ENCODE measurements at places on chromosomes 5 and 9. TPM values are rescaled to one million over a fixed set of nuclear protein-coding genes. Genes with fewer than 3 reads are reported as not detected.

Gene KLF9
- polyA plus RNA-seq, result 4.8 TPM

Gene GHR
- not detected for polyA plus RNA-seq

Gene CTSV
- 0.19 TPM for polyA plus RNA-seq

Gene PCDHGB1
- not detected for polyA plus RNA-seq

Gene CEP120
- polyA plus RNA-seq, result 33.2 TPM

Gene LCN9
- not detected for polyA plus RNA-seq

Gene CEP72
- polyA plus RNA-seq, result 7.8 TPM

Gene ODF2
- 20.0 TPM for polyA plus RNA-seq

Gene SPINK13
- polyA plus RNA-seq, result not detected

Gene GCNT4
- polyA plus RNA-seq, result not detected

DNA sequence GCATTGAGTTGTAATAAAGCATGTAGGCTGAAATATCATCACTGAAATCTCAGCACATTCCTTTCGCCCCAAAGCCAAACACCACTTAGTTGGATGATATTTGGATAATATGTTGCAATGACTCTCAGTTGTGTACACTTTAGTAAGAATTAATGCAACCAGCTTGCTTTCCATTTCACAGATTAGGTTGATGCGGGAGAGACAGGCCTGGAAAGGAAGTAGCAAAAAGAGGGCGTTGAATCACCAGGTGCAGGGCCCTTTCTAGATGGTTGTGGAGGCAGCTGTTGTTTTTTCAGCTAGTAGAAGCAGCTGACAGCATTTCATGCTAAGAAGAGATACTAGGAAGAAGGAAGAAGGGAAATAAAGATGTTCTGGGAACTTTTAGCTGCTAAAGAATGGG, 30.9 kb downstream of the DMRT3 start:
- no peak for DNase-seq
- H3K27ac ChIP-seq, result no peak overlapping the region
- no peak overlapping the region for H3K4me3 ChIP-seq
- H3K27me3 ChIP-seq, result peaks cover 38% of the 10 kb centered on the region
- no peaks in the 10 kb centered on the region for H3K36me3 ChIP-seq
- H3K4me1 ChIP-seq, result no peaks in the 10 kb centered on the region

DNA sequence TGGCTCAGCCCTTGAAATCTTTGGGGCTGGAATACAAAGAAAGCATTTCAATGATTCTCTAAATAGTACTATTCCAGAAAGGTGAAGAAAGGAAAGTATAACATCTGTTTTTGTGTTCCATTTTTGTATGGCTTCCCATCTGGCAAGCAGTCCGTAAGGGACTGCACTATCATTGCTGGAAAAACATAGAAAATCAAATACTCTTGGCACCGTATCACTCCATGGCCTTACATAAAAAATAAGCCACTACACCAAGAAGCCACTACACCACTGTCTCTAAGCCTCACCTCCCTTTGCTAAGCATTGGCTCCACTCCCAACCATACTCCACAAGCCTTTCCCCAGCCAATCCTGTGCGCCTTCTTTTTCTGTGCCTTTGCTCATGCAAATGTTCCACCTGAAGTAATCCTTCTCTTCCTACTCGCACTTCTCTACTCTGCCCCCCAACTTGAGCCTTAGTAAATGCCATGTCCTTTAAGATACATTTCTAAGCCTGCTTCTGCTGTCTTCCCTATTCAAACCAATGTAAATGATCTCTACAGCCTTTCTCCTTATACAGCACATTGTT, 454.6 kb upstream of the TUSC1 start:
- no peaks in the 10 kb centered on the region for H3K36me3 ChIP-seq
- no peak overlapping the region for H3K27ac ChIP-seq
- H3K4me1 ChIP-seq, result no peaks in the 10 kb centered on the region
- H3K27me3 ChIP-seq, result no peaks in the 10 kb centered on the region
- no peak overlapping the region for H3K4me3 ChIP-seq
- no peak for DNase-seq

DNA sequence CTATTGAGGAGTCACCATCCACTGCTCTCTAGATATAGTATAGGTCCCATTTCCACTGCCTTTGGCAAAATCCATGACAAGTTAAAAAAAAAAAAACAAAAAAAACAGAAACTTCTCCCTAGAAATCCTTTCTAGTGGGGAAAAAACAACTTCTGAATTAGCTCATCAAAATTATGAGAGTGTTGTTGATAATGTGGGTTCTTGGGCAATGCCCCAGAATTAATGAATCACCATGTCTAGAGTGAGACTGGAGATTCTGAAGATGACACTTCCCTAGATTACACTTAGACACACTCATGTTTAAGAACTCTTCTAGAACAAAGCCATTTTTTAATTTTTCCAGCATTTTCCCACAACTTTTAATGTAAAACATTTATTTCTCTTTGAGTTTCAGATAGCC, 728.0 kb upstream of the C9orf72 start:
- H3K27ac ChIP-seq, result no peak overlapping the region
- no peak for DNase-seq
- H3K4me3 ChIP-seq, result no peak overlapping the region
- H3K27me3 ChIP-seq, result no peaks in the 10 kb centered on the region
- no peaks in the 10 kb centered on the region for H3K36me3 ChIP-seq

DNA sequence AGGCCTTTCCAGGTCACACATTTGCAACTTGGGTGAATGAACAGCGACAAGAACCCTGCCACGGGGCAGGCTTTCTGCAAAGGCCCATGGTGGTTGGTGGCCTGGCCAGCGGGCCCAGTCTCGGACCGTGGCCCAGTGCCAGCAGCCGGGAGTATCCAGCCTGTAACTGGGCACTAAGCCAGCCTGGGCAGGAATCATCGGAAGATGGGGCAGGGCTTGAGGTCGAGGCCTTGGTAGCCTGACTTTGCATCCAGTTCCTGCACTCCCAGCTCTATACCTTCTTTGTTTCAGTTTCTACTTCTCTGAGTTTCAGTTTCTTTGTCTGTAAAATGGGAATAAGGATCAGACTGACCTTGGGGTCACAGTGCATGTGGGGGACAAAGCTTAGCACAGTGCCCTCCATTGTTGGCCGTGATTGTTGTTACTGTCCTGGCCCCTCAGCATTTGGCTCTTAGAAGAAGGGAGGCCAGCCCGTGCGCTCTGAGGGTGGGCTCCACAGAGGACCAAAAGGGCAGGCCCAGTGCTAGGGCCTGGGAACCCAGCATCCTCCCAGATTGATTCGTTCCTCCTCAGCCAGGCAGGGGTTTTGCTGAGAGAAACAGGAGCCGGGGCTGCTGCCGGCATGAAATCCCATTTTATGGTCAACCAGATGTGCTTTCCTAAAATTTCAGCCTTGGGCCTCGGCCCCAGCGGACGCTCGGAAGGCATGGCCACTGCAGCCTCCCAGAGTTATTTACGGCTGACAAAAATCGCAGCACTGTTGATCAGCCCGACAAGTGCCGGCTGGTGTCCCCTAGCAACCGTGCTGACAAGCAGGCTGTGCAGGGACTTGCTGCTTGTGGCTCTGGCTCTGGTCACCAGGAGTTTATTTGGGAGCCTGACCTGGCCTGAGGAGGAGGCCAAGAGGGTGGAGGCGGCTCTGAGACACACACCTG, 43.6 kb downstream of the JADE2 start:
- peaks cover 32% of the 10 kb centered on the region for H3K4me1 ChIP-seq
- H3K27ac ChIP-seq, result no peak overlapping the region
- DNase-seq, result no peak

GRCh38 chr9:87245271-87245670, 252.4 kb upstream of the DAPK1 start:
- no peak overlapping the region for H3K4me3 ChIP-seq
- no peak overlapping the region for H3K27ac ChIP-seq
- no peaks in the 10 kb centered on the region for H3K27me3 ChIP-seq
- no peaks in the 10 kb centered on the region for H3K36me3 ChIP-seq
- DNase-seq, result no peak

GRCh38 chr5:65903581-65903980, 22.8 kb upstream of the ERBIN start:
- peaks cover 3% of the 10 kb centered on the region for H3K27me3 ChIP-seq
- no peaks in the 10 kb centered on the region for H3K36me3 ChIP-seq
- no peak overlapping the region for H3K4me3 ChIP-seq
- no peak for DNase-seq

DNA sequence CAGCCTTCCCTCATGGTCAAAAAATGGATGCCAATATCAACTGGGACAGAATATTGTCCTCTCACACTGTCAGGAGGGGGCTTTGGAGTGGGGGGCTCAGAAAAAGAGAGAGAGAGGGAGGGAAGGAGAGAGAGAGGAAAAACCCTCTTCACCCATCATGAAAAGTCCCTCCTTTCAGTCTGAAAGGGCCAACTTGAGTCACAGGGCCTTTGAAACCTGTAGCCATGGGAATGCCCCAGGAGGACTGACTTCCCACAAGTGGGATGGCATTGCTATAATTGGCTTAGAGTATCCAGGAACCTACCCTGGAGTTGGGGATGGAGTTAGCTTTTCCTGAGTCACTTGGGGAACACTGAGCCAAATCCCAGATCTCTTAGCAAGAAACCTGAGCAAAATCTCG, 41.2 kb downstream of the DNAJC21 start:
- no peak overlapping the region for H3K4me3 ChIP-seq
- H3K4me1 ChIP-seq, result no peaks in the 10 kb centered on the region
- no peak overlapping the region for H3K27ac ChIP-seq
- peaks cover 17% of the 10 kb centered on the region for H3K36me3 ChIP-seq
- DNase-seq, result no peak
- H3K27me3 ChIP-seq, result no peaks in the 10 kb centered on the region

DNA sequence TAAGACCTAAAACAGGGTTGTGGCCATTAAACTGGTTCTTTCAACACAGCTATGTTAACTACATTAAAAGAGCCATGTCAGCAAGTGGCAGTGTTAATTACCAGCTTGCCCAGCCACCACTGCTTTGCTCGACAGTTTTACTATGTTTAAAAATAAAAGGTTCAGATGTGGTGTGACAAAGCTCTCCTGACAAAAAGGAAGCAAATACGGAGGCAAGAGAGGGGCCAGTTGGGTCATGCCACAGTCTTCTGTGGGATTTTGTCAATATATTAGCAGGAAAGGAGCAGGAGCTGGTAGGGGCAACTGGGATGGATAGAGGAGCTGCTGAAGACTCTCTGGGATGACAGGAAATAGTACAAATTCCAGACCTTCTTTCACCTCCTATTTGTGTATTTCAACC, 113.5 kb upstream of the PCA3 start:
- H3K4me3 ChIP-seq, result peak overlapping the region; percentile 82
- no peaks in the 10 kb centered on the region for H3K36me3 ChIP-seq

- H3K36me3 ChIP-seq, result peaks cover 8% of the 10 kb centered on the region
- DNase-seq, result no peak
- no peak overlapping the region for H3K4me3 ChIP-seq
- no peak overlapping the region for H3K27ac ChIP-seq
- H3K4me1 ChIP-seq, result no peaks in the 10 kb centered on the region
Measured at GRCh38 chr9:93236541-93237206, 52.7 kb downstream of the WNK2 start.

GRCh38 chr5:68251804-68252522, 36.4 kb downstream of the PIK3R1 start:
- peak overlapping the region; percentile 74 for H3K27ac ChIP-seq
- DNase-seq, result no peak
- H3K36me3 ChIP-seq, result no peaks in the 10 kb centered on the region
- H3K4me3 ChIP-seq, result peak overlapping the region; percentile 29
- H3K27me3 ChIP-seq, result no peaks in the 10 kb centered on the region

GRCh38 chr5:35835796-35836742, 20.6 kb upstream of the IL7R start:
- peak overlapping the region; percentile 48 for H3K4me3 ChIP-seq
- H3K4me1 ChIP-seq, result no peaks in the 10 kb centered on the region
- no peak for DNase-seq
- H3K27ac ChIP-seq, result no peak overlapping the region
- no peaks in the 10 kb centered on the region for H3K36me3 ChIP-seq
- no peaks in the 10 kb centered on the region for H3K27me3 ChIP-seq

- H3K27me3 ChIP-seq, result no peaks in the 10 kb centered on the region
- H3K27ac ChIP-seq, result no peak overlapping the region
- H3K4me1 ChIP-seq, result peaks cover 17% of the 10 kb centered on the region
- no peak for DNase-seq
Measured at GRCh38 chr9:34652602-34653000, 616 bp downstream of the IL11RA start.

- no peak overlapping the region for H3K4me3 ChIP-seq
- no peaks in the 10 kb centered on the region for H3K27me3 ChIP-seq
- H3K36me3 ChIP-seq, result no peaks in the 10 kb centered on the region
- H3K27ac ChIP-seq, result no peak overlapping the region
Measured at GRCh38 chr5:129653057-129653375, 94.9 kb upstream of the MINAR2 start.

GRCh38 chr5:154795235-154795596, 40.0 kb downstream of the LARP1 start:
- H3K36me3 ChIP-seq, result peaks cover 33% of the 10 kb centered on the region
- peaks cover 14% of the 10 kb centered on the region for H3K4me1 ChIP-seq
- no peaks in the 10 kb centered on the region for H3K27me3 ChIP-seq
- DNase-seq, result no peak
- H3K27ac ChIP-seq, result no peak overlapping the region

- H3K27me3 ChIP-seq, result no peaks in the 10 kb centered on the region
- no peak for DNase-seq
Measured at GRCh38 chr9:112839331-112839730, 51.3 kb downstream of the SLC46A2 start.

DNA sequence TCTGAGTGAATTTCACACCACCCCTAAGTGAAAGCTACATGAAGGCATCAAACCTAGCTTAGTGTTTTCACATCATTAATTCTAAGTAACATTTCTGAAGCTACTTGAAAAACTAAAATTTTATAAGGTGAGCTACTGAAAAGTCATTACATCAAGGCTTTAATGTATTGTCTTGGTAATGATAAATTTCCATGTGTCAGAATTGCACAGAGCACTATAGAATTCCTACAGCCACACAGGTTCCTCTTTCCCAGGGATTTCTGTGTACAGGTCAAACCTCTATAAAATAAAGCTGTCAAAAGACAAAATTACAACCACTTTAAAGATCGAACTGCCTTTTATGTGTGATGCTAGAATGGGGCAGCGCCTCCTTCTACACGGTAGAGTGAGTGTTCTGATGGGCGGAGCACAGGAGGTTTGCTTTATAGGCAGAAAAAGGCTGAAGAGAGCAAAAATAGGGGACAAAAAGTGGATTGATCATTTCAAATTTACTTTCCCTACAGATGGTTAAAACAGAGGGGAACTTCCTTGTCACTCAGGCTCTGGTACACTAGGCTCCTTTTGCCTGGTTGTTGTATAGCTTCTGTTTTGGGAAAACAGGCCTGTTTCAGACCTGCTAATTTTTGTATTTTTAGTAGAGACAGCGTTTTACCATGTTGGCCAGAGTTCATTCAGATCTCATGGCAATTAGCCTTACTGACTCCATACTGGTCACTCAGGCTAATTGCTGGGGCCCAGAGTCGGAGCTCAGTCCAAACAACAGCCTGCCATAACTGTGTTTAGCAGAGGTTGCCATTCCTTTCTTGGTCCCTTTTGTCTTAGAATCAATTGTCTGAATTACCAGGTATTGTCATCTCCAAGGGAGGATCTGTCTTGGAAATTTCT, 102.5 kb upstream of the BASP1 start:
- no peaks in the 10 kb centered on the region for H3K36me3 ChIP-seq
- H3K27me3 ChIP-seq, result peaks cover 6% of the 10 kb centered on the region
- peaks cover 23% of the 10 kb centered on the region for H3K4me1 ChIP-seq
- no peak for DNase-seq
- no peak overlapping the region for H3K4me3 ChIP-seq
- no peak overlapping the region for H3K27ac ChIP-seq

- no peaks in the 10 kb centered on the region for H3K36me3 ChIP-seq
- peaks cover 24% of the 10 kb centered on the region for H3K27me3 ChIP-seq
Measured at GRCh38 chr9:14790628-14791027, 68.1 kb upstream of the CER1 start.

- H3K4me1 ChIP-seq, result peaks cover 25% of the 10 kb centered on the region
- no peak overlapping the region for H3K27ac ChIP-seq
- DNase-seq, result no peak
- no peaks in the 10 kb centered on the region for H3K27me3 ChIP-seq
Measured at GRCh38 chr5:112800891-112801290, 60.2 kb upstream of the SRP19 start.
